ENCODE measurements at places on chromosomes 13 and 19.
A peak's percentile ranks its signal among the peaks of the same experiment; 100 is the strongest.

DNA sequence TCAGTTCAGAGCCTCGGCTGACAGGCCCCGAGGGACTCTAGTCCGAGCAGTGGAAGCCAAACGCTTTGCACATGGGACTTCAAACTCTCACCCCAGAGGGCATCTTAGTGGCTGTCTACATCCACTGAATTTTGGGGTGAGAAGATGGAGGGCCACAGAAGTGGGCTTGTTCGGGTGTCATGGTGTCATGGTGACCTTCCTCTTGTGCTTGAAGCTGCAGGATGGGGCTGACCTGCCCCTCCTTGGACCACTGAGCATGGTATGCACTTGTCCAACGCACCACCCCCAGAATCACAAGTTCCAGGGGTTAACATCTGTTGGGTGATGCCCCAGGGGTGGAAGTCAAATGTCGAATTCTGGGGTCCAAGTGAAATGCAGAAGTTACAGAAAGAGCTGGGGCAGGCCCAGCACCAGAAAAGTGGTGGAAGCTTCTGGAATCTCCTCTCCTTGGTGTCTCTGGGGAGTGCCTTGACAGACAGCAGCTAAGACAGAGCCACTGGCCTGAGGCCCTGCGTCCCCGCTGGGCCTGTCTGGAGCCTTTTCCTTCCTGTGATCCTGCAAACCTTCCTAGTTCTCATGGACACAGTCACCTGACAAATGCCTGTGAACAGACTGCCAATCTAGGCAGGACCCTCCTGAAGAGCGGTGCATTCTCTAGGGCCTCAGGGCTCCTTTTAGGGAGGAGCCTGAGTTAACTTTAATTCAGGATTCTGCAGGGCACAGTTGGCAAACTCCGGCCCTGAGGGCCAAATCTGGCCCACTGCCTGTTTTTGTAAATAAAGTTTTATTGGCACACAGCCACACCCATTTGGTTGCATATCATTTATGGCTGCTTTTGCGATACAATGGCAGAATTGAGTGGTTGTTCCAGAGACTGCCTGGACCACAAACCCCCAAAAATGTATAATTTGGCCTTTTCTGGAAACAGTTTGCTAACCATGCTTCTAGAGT is 65.1 kb upstream of the RANBP3 start:
- no peak for DNase-seq

GRCh38 chr19:49793561-49793840 is 19.6 kb downstream of the FUZ start:
- DNase-seq: no peak

DNA sequence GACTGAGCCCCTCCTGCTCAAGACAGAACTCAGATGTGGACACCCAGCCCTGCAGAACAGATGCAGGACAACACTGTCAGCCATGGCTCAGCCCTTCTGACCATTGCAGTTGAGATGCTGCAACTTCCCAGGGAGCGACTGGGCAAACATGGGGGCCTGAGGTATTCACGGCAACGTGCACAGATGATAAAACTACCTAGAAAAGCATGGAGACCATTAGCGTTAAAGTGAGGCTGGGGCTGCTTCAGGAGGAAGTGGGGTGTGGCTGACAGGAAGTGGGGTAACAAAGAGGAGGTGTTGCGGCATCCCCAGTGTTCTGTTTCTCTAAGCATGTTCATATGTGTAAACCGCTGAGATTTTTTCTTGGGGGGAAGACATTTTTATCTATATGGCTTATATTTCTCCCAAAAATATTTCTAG is 1.3 kb upstream of the SIGLEC9 start:
- no peak for DNase-seq

DNA sequence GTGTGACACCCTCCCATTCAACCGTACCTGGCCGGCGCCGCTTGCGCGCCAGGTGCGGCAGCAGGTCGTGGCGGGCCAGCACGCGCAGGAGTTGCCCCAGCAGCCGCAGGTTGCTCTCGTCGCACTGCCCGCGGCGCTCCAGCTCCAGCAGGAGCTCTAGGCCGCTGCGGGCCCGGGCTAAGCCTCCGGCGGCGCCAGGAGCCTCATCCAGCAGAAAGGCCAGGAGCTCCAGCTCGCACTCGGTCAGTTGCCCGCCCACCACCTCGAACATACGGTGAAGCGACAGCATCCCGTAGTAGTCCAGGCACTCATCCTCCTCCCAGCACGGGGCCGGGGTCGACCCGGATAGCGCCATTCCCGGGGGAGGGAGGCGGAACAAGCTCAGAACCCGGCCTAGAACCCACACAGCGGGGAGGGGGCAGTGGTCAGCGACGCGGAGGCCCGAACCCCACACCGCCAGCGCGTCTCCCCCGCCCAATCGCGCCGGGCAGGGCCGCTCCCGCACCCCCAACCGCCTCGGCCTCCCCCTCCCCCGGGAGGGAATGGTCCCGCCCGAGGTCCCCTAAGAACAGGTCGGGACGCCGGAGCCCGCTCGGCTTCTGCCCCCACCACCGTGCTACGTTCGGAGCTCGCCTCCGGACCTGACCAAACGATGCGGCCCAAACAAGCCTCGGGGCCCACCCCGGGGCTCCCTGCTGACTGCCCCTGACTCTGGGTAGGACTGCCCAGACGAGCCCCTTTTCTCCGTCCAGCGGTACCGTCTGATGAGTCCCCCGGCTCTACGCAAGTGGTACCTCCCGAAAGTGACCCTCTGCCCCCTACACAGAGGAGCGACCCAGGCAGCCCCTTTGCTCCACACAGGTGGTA is 591 bp downstream of the DEDD2 start:
- peak; percentile 33 for DNase-seq

DNA sequence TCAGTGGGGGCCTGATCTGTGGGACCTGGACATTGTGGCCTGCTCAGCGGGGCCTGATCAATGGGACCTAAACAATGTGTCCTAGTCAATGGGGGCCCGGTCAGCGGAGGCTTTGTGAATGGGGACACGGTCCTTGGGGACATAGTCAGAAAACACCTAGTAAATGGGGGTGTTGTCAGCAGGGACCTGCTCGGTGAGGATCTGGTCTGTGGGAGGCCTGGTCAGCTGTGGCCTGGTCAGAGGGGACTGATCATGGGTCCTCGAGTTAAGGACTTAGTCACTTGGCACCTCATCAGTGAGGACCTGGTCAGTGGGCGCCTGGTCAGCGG is 44.5 kb upstream of the TPM4 start:
- DNase-seq: no peak

DNA sequence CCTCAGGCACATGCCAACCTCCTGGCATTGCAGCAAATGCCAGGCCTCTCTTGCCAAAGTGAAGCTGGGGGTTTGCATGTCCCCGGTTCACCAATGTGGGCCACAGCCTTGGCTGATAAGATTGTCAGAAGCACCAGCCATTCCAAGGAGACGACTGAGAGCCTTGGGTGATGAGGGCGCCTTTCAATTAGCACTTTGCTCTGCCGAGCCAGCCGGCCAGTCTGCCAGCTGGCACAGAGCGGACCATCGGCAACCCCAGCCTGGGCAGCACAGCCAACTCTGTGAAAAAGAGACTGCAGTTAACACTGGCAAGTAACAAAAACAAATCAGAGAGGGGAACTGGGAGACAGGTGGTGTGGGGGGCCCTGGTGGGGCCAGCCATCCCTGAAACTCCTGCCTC is 67.3 kb downstream of the EFNB2 start:
- DNase-seq: no peak

GRCh38 chr19:10565028-10565566 is 713 bp downstream of the KRI1 start:
- DNase-seq: peak; percentile 25

DNA sequence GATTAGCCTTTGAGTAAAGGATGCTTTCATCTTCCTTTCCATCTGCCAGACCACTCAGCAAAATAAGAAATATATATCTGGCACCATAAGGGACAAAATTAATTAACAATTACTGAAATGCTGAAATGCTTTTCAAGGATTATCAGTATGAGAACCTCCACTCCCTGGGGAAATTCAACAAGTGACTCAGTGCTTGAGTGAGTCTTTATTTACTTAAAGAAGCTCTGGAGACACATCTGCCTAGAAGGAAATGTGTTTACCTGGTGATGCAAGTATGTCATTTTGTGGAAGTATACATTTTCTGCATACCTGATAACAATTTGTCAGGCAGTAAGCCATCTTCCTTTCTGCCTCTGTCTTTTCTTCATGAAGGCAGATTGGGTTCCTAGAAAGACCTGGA is 23.4 kb downstream of the ZNF560 start:
- no peak for DNase-seq

GRCh38 chr13:97125810-97126738 is 96.1 kb upstream of the MBNL2 start:
- no peak for DNase-seq

- no peak for DNase-seq
These were observed 1.8 kb downstream of the ABHD13 start for GRCh38 chr13:108220041-108220440.

GRCh38 chr13:102771298-102772041 is 2.1 kb downstream of the TEX30 start:
- no peak for DNase-seq

GRCh38 chr13:46961719-46962118 is 64.9 kb upstream of the HTR2A start:
- DNase-seq: no peak

DNA sequence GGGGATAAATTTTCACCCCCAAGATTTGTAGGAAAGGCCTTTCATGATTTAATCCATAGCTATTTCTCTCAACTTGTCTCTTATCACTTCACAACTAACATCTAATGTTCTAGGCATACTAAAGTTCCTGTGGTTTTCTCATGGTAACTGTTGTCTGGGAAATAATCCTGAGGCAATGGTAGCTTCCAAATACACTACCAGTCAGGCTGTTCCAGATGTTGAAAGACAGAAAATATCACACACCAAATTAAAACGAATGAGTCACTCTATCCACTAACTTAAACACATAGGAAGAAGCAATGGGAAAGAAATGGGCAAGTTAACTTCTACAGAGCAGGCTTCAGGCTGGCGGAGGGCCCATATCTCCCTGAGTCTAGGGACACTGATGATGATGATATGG is 77.7 kb upstream of the MYO16 start:
- no peak for DNase-seq

GRCh38 chr13:31374682-31375081 is 174.9 kb downstream of the B3GLCT start:
- no peak for DNase-seq

DNA sequence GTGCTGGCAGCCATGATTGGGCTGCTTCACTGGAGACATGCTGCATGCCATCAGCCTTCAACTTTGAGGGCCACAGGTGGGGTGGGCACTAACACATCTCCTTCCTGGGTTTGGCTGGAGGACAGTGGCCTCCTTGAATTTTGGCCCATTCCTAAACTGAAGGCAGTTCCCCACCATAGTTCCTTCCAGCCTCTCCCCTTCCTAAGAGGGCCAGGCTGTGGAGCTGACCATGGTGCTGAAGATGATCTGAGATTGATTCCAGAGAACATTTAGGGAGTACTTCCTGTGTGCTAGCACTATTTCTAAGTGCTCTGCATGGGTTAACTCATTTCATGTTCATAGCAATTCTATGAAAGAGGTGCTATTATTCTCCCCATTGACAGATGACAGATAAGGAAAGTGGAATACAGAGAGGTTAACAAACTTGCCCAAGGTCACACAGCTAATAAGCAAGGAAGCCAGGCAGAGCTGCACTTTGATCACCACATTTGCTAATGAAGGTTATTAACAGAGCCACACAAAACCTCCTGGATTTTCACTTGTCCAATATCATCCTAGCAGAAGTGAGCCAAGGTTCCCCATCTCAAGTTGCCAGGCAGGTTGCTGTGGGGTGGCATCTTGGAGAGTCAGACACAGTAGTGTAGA is 175.3 kb downstream of the ZIC5 start:
- no peak for DNase-seq

DNA sequence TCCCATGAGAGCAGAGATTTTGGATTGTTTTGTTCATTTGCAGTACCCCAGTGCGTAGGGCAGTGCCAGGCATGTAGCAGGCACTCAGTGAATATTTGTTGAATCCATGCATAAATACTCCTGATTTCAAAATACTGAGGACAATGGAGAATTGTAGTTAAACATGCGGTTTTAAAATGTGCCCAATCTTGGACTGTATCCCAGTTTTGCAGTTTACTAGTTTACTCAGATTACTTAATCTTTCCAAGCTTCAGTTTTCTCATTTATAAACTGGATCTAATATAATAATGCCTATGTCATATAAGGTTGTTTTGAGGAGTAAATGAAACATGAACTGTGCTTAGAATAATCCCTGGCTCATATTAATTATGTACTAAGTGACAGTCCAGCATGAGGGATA is 39.0 kb downstream of the RCBTB2 start:
- no peak for DNase-seq

GRCh38 chr19:313169-313987 is 22.2 kb upstream of the PLPP2 start:
- DNase-seq: no peak

DNA sequence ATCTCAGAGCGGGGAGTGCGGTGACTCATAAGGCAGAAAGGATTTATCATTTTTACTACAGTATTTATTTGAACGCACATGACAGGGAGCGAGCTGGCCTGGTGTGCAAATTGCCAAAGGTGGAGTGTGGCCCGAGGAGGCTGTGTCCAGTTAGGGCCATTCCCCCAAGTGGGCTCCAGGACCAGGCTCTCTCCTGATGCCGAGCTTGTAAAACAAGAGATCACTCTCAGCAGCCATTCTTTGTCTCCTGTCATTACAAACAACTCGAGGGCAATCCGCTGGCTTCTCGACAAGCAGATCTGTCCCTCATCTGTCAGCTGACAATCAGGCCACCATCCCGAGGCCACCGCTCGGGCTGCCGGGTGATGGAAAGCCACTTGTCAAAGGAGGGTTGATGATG is 418.9 kb downstream of the ZNF536 start:
- no peak for DNase-seq

- DNase-seq: peak; percentile 55
These were observed 54.0 kb downstream of the GNG7 start for GRCh38 chr19:2648528-2648937.

GRCh38 chr13:24605923-24606372 is 74.3 kb upstream of the ATP12A start:
- DNase-seq: no peak

DNA sequence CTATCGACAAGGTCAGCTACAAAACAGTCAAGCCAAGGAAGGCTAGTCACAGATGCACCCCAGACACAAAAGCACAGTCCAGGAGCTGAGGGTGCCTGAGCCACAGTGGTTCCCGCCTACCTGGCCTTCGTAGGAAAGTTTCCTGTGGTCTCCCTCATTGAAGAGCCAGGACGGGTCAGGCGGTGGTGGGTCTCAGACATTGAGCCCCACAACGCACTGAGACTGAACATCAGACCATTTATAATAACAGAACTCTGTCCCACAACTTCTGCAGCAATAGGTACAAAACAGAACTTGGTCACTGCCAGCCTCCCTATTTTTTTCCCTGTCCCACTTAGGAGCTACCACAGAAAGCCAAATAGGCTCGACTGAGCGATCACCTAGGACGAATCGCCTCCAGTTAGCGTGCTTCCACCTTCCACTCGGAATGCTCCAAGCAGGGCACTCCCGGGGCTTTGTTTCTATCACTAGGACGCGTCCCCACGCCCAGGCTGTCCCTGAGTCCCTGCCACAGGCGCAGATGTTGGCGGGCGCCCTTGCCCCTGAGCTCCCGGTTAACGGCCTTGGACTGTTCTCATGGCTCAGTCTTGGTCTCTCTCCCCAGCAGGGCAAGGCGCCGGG is 640 bp upstream of the ZNF544 start:
- no peak for DNase-seq

- no peak for DNase-seq
These were observed 289.5 kb downstream of the SHISA2 start for GRCh38 chr13:25762281-25762680.

- DNase-seq: peak; percentile 13
These were observed 46.8 kb downstream of the TEX26 start for GRCh38 chr13:30978981-30979956.

GRCh38 chr13:111045170-111045569 is 69.9 kb upstream of the ARHGEF7 start:
- DNase-seq: no peak

GRCh38 chr13:70604448-70604847 is 496.2 kb upstream of the KLHL1 start:
- no peak for DNase-seq

GRCh38 chr13:30499338-30499737 is 33.6 kb upstream of the HMGB1 start:
- no peak for DNase-seq

All from NCI-H1092 (cell line).